MV-4-11 (cell line): ENCODE measurements at places on chromosomes 5 and 9.
A peak's percentile ranks its signal among the peaks of the same experiment; 100 is the strongest.

- DNase-seq, result peak; percentile 35
These were observed 12.0 kb downstream of the GPSM1 start for GRCh38 chr9:136339173-136339957.

- DNase-seq, result no peak
These were observed 32.7 kb downstream of the PCDHAC2 start for GRCh38 chr5:140998921-140999410.

GRCh38 chr5:176775409-176775808 is 35.0 kb upstream of the UNC5A start:
- peak; percentile 41 for DNase-seq

- no peak for DNase-seq
These were observed 454 bp downstream of the NELFB start for GRCh38 chr9:137255448-137256114.

GRCh38 chr5:151004499-151004898 is 15.9 kb upstream of the GPX3 start:
- DNase-seq, result no peak

- DNase-seq, result no peak
These were observed 196.3 kb upstream of the KLF4 start for GRCh38 chr9:107685901-107686300.

- no peak for DNase-seq
These were observed 20.0 kb downstream of the STC2 start for GRCh38 chr5:173308226-173308625.

GRCh38 chr5:165903835-165904234 is 2387.6 kb upstream of the WWC1 start:
- no peak for DNase-seq

DNA sequence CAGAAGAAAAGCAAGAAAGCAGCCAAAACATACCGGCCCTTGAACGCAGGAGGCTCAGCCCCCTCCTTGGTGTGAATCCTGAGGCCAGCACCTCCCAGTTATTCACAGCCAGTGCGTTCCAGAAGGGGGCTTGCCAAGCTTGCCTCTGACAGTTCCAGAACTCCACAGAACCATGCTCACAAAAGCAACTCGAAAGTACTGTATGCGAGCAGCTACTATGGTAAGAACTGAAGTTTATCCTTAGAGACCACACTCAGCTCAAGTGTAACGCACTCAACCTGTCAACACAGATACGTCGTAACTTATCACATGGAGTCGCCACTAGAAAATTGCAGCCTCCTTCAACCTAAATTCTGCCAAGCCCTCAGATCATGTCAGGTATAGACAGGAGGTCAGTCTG is 1.4 kb downstream of the UBAC1 start:
- DNase-seq, result no peak

GRCh38 chr9:92986176-92987119 is 39.1 kb downstream of the FGD3 start:
- DNase-seq, result peak; percentile 47

DNA sequence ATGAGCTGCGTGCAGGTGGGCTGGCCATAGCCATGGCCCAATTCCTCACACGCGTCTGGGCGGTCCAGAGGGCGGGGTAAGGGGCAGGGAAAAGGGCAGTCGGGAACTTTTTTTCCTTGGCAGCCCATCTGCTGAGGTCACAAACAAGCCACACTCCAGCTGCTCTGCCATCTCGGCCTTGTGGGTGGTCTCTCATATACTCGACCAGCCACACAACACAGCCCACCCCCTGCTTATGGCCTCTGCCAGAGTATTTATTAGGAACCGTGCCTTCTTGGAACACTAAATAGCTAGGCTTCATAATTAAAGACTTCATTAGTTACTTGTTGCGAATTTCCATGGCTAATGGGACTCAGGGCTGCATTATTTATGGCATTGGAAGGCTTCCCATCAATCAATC is 98.5 kb upstream of the LHFPL2 start:
- no peak for DNase-seq

- no peak for DNase-seq
These were observed 226.1 kb downstream of the SLIT3 start for GRCh38 chr5:169074839-169075238.

- no peak for DNase-seq
These were observed 11.6 kb upstream of the SLC6A7 start for GRCh38 chr5:150178262-150178661.

GRCh38 chr5:80152778-80153177 is 103.1 kb downstream of the SERINC5 start:
- DNase-seq, result no peak

- DNase-seq, result no peak
These were observed 65.7 kb upstream of the EIF4EBP3 start for GRCh38 chr5:140481758-140482157.

- no peak for DNase-seq
These were observed 347.5 kb downstream of the SEMA5A start for GRCh38 chr5:9198394-9198793.

DNA sequence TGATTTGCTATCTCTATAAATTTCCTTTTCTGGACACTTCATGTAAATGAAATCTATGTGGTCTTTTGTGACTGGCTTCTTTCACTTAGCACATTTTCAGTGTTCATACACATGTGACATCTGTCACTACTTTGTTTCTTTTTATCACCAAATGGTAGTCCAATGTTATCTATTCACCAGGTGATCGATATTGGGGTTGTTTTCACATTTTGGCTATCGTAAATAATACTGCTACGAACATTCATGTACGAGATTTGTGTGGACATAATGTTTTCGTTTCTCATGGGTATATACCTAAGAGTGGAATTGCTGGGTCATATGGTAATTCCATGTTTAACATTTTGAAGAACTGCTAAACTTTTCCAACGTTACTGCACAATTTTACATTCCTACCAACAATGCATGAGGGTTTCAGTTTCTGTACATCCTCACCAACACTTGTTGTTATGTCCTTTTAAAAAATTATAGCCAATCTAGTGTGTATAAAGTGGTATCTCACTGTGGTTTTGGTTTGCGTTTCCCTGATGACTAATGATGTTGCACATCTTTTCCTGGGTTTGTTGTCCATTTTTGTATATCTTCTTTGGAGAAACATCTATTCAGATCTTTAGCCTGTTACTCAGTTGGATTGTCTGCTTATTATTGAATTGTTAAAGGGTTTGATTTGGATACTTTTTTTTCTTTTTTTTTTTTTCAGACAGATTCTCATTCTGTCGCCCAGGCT is 263.0 kb downstream of the PDZD2 start:
- peak; percentile 14 for DNase-seq

- DNase-seq, result no peak
These were observed 377.1 kb downstream of the SPOCK1 start for GRCh38 chr5:137122075-137122474.

- DNase-seq, result no peak
These were observed 198.5 kb upstream of the TARS1 start for GRCh38 chr5:33242277-33242676.

DNA sequence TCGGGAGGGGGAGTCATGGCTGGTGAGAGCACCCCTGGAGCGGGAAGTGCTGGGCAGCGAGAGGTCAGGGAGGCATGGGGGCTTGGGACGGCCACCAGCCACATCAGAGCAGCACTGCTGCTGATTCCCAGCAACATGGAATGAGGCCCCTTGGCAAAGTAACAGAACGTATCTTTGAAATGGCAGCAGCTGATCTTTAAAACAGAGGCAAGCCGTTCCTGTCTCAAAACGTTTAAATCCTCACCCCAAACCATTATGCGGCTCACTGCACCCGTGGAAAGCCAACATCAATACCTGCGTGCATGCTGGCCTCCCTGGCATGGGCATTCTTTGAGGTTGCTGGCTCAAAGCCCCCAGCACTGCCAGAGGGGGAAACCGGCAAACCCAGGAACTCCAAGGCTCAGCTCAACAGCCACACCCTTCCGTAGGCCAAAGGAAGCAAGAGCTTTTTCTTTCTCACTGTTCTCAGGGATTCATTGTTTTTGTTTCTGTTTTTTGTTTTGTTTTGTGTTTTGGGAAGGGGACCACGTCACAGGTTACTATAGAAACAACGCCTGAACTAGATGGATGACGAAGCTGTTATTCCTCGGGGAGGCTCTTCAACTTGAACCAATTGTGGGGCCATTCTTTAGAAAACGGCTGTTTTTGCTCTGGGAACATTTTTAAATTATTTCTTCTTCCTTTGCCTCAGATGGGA is 28.1 kb upstream of the OBP2B start:
- DNase-seq, result no peak

GRCh38 chr5:14399054-14399692 is 182.4 kb upstream of the OTULINL start:
- DNase-seq, result peak; percentile 37

DNA sequence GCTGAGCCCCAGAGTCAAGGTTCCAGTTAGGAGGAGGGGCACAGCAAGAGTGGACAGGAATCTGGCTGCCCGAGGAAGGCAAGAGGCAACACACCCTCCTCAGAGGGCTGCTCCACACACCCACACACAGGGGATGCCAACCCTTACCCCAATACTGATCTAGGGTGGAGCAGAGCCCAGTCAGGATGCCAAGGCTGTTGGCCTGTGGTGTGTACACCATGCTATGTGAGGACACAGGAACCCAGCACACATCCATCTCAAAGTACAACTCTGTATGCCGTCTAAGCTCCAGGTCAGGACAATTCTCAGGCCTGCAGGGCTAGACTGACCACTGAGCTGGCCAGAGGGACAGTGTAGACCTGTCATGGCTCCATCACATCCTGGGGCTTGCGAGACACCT is 2.6 kb downstream of the SEPTIN8 start:
- DNase-seq, result no peak

DNA sequence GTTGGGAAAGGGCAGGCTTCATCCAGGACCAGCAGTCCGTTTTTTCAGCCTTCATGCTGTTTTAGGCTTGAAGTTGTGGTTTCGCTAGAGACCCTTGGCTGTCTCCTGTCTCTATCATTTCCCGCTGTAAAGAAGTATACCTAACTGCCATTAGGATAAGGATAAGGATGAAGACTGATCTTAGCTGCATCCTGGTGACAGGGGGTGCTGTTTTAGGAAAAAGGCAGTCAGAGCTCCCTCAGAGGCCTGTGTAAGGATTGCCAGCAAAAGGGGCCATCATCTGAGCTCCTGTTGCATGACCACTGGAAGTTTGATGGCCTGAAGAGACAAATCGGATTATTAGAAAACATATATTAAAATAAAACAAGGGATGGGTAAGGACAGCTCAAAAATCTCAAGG is 64.8 kb upstream of the FGF10 start:
- no peak for DNase-seq

- peak; percentile 0 for DNase-seq
These were observed 399 bp upstream of the FBN2 start for GRCh38 chr5:128538250-128539037.

DNA sequence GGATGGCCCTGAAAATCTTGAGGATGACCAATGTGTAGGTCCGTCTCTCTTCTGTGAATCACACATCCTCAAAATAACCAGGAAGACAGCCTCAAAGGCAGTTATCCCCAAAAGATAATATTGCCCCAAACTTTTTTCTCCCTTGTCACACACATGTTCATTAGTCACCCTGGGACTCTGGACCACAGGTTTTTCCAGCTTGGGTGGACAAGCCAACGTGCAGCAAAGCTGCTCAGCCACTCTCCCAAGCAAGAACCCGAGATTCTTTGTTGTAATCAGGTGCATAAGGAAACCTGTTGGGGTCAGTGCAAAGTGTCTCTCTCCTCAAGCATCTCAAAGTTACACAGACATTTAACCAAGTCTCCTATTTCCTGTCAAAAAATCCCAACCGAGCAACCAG is 196.6 kb downstream of the GNA14 start:
- DNase-seq, result no peak

GRCh38 chr5:139787257-139787567 is 8.4 kb upstream of the PSD2 start:
- no peak for DNase-seq

- DNase-seq, result peak; percentile 24
These were observed 219.1 kb downstream of the ADAMTS6 start for GRCh38 chr5:65262649-65263059.

GRCh38 chr5:95446560-95447221 is 55.5 kb downstream of the FAM81B start:
- no peak for DNase-seq

GRCh38 chr5:6700074-6700684 is 13.1 kb upstream of the TENT4A start:
- DNase-seq, result no peak

GRCh38 chr5:6118691-6119090 is 259.7 kb downstream of the MED10 start:
- no peak for DNase-seq

DNA sequence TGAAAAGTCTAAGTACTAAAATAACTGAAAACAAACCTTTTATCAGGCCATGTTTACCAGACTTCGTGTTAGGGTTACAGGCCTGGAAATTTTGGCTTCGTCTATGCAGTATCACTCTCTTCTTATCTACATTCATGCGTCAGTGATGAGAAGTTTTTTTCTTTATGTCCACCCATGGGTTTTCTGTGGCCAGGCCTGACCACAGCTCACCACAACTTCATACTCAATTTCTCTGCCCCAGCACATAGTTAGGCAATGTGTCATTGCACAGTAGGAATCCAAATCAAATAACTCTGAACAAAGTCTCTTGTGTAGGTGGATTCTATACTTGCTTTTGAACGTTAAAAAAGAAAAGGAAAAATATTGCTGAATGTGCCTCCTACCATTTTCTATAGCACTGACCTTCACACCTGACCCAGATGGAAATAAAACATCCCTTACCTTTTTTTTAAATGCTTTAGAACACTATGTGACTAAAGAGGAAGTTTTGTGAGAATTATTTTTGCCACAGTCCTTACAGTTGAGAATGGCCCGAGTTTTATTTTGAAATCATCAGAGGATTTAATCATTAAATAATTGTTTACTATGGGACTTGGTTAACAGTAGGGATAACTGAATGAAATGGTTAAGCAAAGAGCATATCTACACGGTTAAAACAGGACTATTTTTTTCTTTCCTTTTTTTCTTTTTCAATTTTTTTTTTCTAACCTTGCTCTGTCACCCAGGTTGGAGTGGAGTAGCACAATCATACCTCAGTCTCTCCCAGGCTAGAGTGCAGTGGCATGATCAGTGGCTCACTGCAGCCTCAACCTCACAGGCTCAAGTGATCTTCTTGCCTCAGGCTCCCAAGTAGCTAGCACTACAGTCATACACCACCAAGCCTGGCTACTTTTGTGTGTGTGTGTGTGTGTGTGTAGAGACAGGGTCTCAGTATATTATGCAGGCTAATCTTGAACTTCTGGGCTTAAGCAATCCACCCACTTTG is 1247.0 kb upstream of the ACO1 start:
- DNase-seq, result no peak
